ENCODE measurements at places on chromosomes 2 and 18.

GRCh38 chr2:112980537-112980936, 2.7 kb downstream of the IL36G start:
- DNase-seq, result no peak

GRCh38 chr2:56874717-56875116, 690.9 kb downstream of the CCDC85A start:
- no peak for DNase-seq

- no peak for DNase-seq
Measured at GRCh38 chr2:187525163-187525900, 28.9 kb downstream of the TFPI start.

DNA sequence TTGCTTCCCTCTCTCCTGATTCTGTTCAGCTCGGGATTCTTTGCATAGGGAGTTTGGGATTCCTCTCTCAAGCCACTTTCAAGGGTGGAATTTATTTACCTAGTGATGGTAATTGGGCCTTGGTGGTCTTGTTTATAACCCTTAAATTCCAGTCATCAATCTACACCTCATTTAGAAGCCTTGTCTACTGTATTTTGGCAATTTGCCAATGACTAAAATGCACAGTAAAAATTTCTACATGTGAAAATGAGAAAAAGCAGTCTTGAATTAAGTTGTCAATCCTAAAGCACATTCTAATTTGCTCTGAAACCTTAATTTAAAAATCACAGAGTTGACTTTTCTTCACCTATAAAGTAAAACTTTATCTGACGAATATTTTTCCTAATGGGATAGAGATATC, 749.2 kb upstream of the CRIM1 start:
- no peak for DNase-seq

All from HCEC 1CT (cell line).